ENCODE measurements at places on chromosomes 11 and 22. TPM values are rescaled to one million over a fixed set of nuclear protein-coding genes. Genes with fewer than 3 reads are reported as not detected.

Gene TH
- total RNA-seq = not detected

Gene ZBTB16
- 0.25 TPM for total RNA-seq

Gene CHRDL2
- 0.48 TPM for total RNA-seq

Gene NXPE4
- total RNA-seq = not detected

Gene PVALB
- total RNA-seq = 1.7 TPM

Gene CSRP3
- not detected for total RNA-seq

Gene OR5A1
- not detected for total RNA-seq

Gene EXT2
- 38.9 TPM for total RNA-seq

Gene PKDREJ
- 0.04 TPM for total RNA-seq

Gene KCNE3
- 3.5 TPM for total RNA-seq

Gene CNGA4
- not detected for total RNA-seq

Gene PICK1
- total RNA-seq = 22.9 TPM

Gene MMP8
- not detected for total RNA-seq

Gene CFAP300
- total RNA-seq = 1.5 TPM

Gene CPT1B
- 36.2 TPM for total RNA-seq

Gene CARNS1
- total RNA-seq = 1.1 TPM

Gene TRMT2A
- 44.9 TPM for total RNA-seq

Gene PKP3
- total RNA-seq = 28.5 TPM

Gene CAVIN3
- total RNA-seq = 17.7 TPM

Gene SAA1
- total RNA-seq = not detected

Gene GRM5
- 0.43 TPM for total RNA-seq

Gene GRIK4
- total RNA-seq = 2.4 TPM

Gene PDGFD
- total RNA-seq = 3.8 TPM

Gene C11orf86
- total RNA-seq = 1.2 TPM

Gene CCDC179
- total RNA-seq = not detected

Gene C11orf91
- not detected for total RNA-seq

Gene MUC5AC
- not detected for total RNA-seq

Gene SLC6A5
- total RNA-seq = not detected

Gene VEGFB
- total RNA-seq = 46.1 TPM

Gene RFPL1
- total RNA-seq = not detected

Gene RFPL3
- not detected for total RNA-seq

Gene SCUBE1
- 5.5 TPM for total RNA-seq

Gene RIMBP3B
- 0.19 TPM for total RNA-seq

Gene KCNJ1
- total RNA-seq = 0.17 TPM

Measured in H1 (cell line).